ENCODE measurements at places on chromosomes 5 and 9.

DNA sequence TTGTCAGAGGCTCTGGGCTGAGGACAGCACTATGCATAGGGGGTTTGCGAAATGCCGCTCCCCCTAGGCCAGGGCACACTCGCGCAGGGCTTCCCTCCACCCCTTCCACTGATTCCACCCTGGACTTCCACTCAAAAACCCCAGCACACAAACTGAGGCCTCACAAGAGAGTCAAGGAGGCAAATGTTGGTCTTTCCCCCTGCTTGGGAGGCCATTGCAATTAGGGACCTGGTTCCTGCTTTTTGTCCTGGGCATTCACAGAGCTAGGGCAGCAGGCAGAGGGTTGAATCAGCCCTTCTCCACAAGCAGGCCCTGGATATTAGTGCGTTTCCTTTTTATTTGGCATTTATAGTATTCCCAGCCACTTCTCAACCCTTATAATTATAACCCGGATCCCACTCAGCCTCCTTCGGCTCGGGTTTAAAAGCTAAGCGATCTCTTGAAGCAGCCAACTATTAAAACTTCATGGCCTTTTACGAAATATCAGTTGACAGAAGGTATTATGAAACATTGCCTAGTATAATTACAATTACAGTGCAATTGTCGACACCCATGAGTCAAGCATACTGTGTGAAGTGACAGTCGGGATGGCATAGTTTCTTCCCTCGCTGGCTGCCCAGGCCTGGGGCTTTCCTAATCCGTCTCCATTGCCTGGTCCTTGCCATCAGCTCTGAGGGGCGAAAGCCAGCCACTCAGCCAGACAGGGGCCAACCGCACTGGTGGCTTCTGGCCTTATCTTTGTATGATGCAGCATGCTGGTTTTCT is 285.5 kb upstream of the MAP3K1 start:
- DNase-seq, result no peak

DNA sequence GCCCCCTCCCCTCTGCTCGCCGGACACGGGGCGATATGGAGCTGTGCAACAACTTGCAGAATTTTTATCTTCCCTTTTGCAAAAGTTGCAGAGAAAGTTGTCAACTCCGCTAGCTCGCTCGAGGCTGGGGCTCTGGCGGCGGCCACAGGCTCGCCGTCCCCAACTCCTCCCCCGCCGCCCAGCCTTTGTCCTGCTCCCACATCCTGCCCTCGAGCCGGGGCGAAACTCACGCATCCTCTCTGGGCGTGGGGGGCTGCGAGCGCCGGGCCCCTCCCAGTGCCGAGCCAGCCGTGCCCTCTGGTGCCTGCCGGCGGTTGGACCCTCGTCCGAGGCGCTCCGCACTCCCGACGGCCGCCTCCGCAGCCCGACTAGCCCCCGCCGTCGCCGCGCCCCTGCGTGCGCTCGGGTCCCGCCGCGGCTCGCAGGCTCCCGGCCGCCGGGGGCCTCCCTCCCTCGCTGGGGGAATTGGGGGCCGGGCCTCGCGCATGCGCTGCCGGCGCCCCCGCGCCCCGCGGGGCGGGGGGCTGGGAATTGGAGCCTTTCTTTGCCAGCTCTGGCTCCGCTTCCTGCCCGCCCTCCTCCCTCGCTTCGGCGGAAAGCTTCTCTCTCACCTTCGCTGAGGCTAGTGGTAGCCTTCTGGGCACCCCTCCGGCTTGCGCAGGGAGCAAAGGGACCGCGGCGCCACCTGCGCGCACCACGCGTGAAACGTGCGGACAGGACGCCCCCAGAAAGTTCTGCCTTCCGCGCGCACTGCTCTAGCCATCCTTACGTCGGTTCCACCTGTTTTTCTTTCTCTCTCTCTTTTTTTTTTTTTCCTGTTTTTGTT is at the start of gene CCNJL:
Gene CCNJL, minus strand, starts transcription at position 431 of the 826 bp plus-strand sequence. CDS start 641 bp downstream, outside the sequence.
- no peak for DNase-seq

DNA sequence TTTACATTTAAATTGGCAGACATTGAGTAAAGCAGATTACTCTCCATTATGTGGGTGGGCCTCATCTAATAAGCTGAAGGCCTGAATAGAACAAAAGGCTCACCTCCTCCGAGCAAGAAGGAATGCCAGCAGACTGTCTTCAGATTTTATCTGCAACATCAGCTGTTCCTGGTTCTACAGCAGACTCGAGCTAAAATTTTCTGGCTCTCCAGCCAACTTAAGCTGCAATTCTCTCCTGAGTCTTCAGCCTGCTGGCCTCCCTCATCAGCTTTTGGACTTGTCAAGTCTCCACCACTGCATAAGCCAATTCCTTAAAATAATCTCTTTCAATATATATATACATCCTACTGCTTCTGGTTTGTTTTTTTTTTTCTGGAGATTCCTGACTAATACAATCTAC is 12.5 kb downstream of the TRPM3 start:
- no peak for DNase-seq

- no peak for DNase-seq
Observed at GRCh38 chr5:113024076-113024697, 47.6 kb downstream of the DCP2 start.

- no peak for DNase-seq
Observed at GRCh38 chr5:139677736-139678613, 29.8 kb downstream of the CXXC5 start.

- no peak for DNase-seq
Observed at GRCh38 chr9:99828417-99829176, 6.9 kb downstream of the NR4A3 start.

DNA sequence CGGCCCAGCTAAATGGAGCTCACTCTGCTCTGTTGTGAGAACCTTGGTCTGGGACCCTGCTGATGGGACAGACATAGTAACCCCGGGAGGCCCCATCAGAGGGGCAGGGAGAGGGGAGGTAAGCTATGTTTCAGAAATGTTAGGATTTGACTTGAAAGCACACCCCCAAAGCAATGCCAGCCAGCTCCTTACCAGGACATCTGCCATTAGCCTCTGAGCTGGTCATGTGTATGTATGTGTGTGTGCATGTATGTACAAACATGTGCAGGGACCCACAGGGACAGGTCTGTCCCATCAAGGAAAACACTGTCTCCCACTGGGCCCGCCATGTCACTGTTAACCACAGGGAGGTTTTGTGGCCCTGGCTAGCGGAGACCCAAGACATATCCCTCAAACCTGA is 14.5 kb downstream of the SLC22A4 start:
- DNase-seq, result no peak

Data from stromal cell of bone marrow (primary cell).